ENCODE measurements at places on chromosomes 16 and 17.

GRCh38 chr17:21039839-21040575 lies 2.8 kb downstream of the USP22 start:
- no peak for DNase-seq

- no peak for DNase-seq
These were observed 69.4 kb upstream of the TNRC6C start for GRCh38 chr17:77889135-77889505.

DNA sequence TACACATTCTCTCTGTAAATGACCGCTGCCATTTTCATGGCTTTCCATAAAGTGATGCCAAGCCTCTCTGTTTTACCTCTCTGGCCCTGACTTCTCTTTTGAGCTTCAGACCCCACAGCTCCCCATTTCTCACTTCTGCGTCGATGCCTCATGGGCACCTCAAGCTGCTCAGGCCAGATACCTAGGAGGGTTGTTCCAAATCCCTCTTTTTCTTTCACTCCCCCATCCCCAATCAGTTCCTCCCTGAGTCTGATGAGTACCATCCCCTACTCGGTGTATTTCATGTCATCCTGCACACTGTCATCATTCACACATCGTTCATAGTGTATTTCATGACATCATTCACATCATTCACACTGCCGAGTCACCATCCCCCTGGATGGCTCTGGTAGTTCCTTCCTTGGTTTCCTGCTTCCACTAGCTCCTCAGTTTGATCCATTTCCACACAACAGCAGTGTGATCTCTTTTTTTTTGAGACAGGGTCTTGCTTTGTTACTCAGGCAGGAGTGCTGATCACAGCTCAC lies 43.1 kb downstream of the NTN1 start:
- no peak for DNase-seq

GRCh38 chr16:88069397-88070168 lies 118.3 kb downstream of the BANP start:
- DNase-seq, result no peak

GRCh38 chr17:28570716-28571360 lies 486 bp downstream of the PIGS start:
- DNase-seq, result no peak

- DNase-seq, result no peak
These were observed 33.5 kb upstream of the EMP2 start for GRCh38 chr16:10613785-10614485.

DNA sequence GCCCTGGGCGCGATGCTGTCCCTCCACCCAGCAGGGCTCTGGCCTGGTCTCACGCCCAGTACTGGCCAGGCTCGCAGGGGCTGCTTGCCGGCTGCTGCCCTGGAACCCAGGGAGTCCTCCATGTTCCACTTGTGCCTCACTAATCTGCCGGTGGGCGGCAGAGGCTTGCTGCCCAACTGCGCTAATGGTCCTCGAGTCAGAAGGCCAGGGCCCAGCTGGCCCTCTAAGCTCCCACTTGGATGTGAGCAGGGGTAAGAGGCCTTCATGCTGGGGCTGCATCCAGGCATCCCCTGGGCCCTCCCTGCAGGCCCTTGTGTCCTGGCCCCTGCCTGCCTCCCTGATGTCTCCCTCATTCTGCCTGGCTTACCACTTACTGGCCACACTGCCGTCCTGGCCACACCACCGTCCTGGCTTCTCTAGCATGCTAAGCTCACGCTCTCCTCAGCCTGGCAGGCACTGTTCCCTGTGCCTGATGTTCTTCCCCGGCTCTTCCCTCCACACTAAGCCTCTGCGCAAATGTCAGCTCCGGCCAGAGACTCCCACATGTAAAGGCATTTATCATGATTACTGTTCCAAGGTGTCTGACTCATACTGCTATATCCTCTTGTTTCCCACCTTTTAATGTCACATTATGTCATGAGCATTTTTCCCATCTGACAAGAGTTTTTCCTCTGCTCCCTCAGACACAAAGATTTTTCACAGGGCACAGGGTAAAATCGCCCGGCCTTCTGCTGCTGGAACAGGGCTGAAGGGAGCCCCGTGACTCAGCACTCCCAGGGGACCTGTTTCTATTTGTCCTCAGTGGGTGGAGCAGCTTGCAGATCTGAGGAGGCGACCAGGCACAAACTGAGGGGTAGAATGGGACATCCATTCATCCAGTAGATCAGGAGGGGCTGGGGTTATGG lies 15.9 kb downstream of the B9D1 start:
- no peak for DNase-seq

- DNase-seq, result no peak
These were observed 2.6 kb downstream of the CD300LB start for GRCh38 chr17:74528491-74529199.

DNA sequence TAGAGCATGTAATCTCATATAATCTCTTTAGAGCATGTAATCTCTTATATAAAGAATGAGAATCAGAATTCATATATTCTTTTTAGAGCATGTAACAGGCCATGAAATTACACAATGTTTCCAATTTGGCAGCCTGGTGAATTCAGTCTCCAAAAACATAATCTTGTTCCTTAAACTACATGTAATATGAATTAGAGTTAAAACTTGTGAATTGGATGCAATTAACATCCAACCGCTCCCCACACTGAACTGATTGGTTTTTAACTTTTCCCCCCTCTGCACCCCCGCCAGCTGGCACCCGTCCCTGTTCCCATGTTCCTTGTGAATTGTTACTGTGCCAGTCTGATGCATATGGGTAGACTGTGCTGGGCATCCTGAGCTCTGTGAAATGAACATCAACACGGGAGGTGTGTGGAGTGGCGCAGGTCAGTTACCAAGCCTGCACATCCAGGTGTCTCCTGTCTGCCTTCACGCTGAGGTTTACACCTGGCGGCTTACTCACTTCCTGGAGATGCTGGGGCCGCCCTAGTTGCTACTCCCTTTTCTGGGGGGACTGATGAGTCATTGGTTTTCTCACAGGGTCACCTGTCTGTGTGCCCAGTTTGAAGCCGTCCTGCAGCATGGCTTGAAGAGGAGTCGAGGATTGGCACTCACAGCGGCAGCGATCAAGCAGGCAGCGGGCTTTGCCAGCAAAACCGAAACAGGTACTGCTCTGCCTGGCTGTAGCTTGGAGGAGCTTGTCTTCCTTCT lies 50.4 kb downstream of the SNX29 start:
- no peak for DNase-seq

- no peak for DNase-seq
These were observed 933 bp upstream of the ATXN7L3 start for GRCh38 chr17:44200478-44201155.

GRCh38 chr16:11033629-11034420 lies 89.5 kb downstream of the CLEC16A start:
- DNase-seq, result no peak

DNA sequence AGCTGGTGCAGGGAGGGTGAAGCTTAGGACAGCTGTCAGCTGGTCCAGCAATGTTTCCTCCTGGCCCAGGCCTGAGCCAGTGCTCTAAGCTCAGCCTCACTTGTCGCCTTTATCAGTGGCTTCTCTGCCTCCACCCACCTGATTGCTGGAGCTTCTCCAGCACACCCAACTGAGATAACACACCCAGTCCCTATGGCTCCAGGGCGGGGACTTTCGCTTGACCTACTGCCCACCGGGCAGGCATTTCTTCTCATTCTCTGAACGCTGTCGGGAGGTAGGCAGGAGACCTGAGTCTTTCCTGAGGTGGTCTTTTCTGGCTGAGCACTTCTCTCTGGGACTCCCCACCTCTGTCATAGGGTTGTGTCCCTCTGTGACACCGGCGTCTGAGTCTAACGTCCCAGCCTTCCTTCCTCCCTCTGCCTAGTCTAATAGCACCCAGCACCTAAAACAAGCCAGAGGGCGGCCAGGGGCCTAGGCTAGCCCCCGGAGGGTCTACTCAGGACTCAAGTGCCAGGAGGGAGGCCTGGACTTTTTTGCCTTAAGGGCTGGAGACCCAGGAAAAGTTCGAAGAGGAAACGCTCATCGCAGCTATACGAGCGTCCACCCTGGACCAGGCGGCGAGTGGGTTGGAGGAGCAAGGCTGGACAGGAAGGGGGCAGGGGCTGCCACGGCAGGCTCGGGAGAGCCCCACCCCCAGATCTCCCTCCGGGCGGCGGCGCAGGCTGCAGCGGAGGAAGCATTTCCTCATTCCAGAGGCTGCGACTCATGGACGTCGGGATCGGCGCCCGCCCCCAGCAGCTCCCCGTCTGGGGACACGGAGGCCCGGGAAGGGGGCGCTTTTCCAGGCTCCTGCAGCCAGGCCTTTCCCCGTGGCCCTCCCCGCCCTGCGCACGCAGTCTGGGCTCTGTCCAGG lies 756 bp downstream of the TAX1BP3 start:
- DNase-seq, result no peak

DNA sequence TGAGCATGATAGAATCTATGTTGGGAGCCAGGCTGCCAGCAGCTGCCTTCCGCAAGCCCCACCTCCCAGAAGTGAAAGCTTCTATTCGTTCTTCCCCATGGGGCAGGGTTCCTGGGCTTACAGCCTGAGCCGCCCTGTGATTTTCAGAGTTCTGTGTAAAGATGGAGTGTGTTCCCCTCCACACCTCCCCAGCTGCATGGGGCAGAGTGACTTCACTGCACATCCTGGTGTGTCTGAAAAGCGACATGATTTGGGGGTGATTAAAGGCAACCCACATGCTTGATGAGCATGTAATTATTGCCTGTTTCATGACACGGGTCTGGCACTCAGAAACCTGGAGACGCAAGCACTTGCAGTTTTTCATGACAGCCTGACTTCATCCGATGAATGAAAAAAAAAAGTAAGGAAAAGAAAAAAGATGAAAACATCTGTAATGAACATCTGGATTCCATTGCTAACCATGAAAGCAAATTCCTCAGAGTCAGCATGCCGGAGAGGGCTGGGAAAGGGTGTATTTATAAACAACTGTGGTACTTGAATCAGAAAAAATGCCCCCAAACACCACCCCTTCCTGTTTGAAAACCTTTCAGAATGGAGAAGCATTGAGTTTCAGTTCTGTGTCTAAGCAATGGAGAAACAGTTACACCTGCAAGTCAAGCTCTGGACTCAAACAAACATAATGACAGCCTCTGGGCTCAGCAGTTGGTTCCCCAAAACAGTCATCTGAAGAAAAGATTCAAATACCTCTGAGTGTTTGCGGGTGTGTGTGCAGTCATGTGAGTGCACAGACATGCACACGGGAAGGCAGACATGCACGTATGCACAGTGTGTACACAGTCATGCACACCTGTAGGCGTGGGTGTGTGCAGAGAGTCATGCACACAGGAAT lies 266.0 kb downstream of the ENGASE start:
- no peak for DNase-seq

GRCh38 chr16:72286936-72287620 lies 115.1 kb upstream of the PMFBP1 start:
- no peak for DNase-seq

DNA sequence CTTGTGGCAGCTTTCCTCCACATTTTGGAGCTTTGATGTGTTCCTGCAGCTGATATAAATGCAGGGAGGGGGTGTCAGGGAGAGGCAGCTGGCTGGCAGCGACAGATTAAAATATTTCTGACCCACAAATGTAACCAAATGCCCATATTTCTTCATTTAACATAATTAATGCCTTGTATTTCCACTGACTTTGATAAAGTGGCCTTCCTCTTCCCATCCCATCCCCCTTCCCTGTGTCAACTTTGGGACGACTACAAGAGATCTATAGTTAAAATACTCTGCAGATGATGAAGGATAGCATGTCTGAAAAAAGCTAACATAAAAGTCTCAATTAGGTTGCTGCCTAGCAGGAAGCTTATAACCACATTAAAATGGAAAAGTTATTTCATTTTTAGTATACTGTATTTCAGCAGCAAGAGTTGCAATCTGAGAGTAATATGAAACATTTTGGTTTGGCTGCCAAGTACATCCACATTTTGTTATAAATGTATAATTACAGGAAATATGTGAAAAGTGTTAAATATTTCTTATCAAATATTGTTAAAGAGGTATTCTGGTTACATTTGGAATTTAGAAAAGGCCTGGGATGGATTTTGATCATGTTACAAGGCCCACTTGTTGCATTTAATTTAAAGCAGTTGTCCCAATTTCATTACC lies 238.7 kb upstream of the TBX2 start:
- DNase-seq, result no peak

- DNase-seq, result no peak
These were observed 19.5 kb downstream of the MPHOSPH6 start for GRCh38 chr16:82150549-82150948.

DNA sequence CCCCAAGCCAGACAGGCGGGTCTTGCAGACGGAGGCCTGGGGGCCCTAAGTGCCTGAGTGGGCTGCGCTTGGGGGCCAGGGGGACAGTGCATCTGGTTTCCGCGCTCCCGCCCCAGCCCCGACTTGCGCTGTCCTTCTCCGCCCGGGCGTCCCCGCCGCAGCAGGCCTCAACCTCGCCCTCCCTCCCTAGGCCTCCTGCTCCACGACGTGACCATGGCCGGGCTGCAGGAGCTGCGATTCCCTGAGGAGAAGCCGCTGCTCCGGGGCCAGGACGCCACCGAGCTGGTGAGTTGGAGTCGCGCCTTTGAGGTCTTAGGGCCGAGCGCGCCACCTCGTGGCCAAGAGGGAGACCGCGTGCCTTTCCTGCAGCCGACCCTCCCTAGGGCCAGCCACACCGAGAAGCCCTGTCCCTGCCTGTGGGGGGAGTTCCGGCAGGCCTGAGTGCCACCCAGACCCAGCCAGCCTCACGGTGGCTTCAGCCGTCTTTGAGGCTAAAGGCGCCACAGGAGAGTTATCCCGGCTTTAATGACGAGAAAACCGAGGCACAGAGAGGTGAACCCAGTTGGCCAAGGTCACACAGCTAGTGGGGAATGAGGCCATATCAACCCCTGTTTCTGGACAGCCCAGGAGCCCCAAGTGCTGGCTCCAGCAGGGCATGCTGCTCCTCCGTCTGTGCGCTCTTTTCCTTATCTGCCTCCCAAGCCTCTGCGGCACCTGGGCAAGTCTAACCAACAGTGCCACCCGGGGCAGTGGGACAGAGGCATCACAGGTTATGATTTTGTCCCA lies 12.2 kb upstream of the NDRG4 start:
- peak; percentile 39 for DNase-seq

- DNase-seq, result no peak
These were observed 10.1 kb upstream of the TANGO6 start for GRCh38 chr16:68833251-68833650.

DNA sequence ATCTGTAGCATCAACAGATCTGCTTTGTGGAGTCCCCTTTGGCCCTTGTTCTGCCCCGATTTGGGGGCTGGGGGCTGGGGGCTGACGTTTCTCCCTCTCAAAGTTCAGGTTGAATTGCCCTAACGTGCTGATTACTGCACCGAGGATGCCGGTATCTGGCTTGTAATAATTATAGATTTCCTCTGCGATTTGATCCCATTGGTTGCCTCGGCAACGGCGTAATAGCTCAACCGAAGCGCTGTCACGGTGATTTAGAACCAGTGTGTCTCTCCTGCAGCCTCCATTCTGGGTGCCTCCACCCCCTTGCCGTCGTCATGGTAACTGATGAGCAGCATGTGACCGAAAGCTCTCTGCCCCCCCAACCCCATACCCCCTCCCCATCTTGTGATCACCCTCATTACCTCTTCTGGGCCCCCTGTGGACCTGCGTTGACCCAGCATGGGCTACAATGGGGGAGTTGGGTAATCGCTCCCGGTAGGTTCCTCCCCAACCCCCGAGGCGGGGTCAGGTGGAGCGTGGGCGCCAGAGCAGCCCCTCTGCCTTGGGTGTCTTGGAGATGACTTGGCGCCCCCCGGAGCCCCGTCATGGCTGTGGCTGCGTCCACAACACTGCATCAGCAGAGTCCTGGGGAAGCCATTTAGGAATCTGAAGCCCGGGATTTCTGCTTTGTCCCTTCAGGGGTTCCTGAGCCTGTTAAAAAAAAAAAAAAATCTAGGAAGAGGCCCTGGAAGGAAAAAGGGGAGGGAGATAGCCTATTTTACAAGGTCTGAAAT lies 38.4 kb downstream of the ABAT start:
- DNase-seq, result no peak

GRCh38 chr16:83953796-83954576 lies 946 bp downstream of the OSGIN1 start:
- no peak for DNase-seq

- peak; percentile 18 for DNase-seq
These were observed 7.6 kb downstream of the EPX start for GRCh38 chr17:58200024-58200633.
